CD8-positive, alpha-beta memory T cell (primary cell): ENCODE measurements at places on chromosomes 3 and 15. TPM values are rescaled to one million over a fixed set of nuclear protein-coding genes. Genes with fewer than 3 reads are reported as not detected.

Gene NOP10
- 284 TPM for total RNA-seq

DNA sequence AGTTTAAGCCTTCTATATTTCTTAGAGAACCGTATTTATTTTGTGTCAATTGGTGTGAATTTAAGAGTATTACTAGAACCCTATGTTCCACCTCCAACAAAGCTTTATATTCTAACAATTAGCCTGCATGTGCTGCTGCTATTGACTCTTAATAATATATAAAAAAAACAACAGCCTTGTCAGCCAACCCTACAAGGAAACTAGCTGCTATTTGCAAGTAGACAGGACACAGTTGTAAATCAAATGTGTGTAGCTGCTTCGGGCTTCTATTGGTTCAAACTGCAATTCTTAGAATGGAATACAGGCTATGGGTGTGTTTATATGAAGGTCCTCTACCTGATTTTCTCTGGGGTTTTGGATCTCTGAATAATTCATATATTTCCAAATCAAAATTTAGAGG lies 60.7 kb downstream of the ZBTB20 start:
- DNase-seq = no peak

DNA sequence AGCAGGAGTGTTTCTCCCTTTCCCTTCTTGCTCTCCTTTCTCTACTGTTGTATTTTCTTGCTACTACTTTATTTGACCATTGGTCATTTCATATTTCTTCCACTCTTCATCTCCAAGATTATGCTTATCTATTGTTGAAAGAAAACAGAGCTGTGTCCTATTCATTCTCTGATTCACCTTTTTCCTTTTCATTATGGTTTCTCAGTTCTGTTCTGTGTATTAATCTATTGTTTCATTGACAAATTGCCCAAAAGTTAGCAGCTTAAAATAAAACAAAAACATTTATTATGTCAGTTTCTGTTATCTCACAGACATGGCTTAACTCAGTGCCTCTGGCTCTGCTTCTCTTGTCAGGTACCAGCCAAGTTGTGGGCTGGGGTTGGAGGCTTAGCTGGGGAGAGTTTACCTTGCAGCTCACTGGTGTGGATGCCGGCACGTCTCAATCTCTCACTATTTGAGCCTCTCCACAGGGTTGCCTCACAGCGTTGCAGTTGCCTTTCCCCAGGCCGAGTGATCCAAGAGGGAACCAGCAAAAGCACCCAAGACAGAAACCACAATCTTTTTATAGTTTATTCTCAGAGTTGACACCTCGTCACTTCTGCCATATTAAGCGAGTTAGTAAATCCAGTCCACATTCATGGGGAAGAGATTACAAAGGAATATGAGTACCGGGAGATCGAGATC lies 36.9 kb upstream of the FILIP1L start:
- no peak for DNase-seq

Gene PLA2G4D
- not detected for total RNA-seq

Gene KBTBD13
- not detected for total RNA-seq

DNA sequence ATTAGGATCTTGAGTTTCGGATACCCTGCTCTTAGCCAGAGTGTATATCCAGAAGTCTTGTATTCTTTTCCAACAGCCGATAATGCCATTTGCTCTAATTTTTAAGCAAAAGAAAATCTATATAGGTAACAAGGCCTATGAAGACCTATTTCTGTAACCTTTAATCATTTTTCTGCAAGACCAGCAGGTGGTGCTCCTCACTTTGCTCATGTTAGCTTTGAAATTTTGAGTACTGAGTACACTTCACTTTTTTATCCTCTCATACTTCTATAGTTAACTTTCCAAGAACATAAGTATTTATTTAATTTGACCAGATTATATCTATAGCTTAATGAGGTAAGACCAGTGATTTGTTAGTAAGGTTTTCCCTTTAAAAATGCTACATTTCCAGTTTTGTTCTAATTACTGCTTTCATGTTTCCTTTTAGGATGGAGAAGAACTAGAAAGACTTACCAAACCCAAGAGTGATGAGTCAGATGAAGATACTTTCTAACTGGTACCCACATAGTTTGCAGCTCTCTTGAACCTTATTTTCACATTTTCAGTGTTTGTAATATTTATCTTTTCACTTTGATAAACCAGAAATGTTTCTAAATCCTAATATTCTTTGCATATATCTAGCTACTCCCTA lies 20.5 kb downstream of the SLC35A5 start:
- DNase-seq = peak; percentile 4

DNA sequence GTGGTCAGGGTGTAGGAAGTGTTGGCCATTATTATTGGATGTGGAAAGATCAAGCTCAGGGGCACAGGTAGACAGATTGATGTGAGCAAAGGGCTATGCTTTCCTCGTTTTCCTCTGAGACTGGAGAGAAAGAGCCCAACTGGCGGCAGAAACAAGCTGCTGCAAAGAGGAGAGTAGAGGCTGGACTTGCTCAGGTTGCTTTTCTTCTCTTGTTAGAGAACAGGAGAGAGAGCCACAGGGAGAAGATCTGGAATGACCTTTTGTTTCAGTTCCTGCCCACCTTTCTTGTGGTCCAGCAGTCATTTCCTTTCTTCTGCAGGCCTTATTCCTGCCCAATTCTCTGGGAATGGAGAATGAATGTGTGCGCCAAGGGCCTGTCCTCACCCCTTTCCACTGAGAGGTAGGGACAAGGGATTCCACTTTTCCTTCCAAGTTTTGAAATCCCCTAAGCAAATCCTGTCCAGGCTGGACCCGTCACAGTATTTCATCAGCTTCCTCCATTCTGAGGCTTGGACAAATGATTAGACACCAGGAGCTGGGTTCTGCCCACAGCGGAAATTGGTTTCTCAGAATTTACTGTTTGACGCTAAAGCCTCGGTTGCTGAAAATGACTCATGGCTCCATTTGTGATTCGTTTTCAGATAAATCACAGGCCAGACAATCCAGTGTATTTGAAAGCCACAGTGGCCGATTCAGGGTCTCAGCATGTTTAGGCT lies 16.1 kb downstream of the ZNF80 start:
- DNase-seq = peak; percentile 37

Gene DGKG
- 0.20 TPM for total RNA-seq

- DNase-seq = peak; percentile 76
These were observed 4.4 kb downstream of the AHSG start for GRCh38 chr3:186617036-186617946.

- DNase-seq = no peak
These were observed 43.1 kb downstream of the BTLA start for GRCh38 chr3:112456147-112456546.

GRCh38 chr15:70180186-70180875 lies 82.6 kb upstream of the TLE3 start:
- DNase-seq = no peak

Gene PRR23C
- total RNA-seq = not detected

- DNase-seq = no peak
These were observed 33.9 kb downstream of the FSTL1 start for GRCh38 chr3:120416868-120417267.

- no peak for DNase-seq
These were observed 6.4 kb upstream of the TBC1D21 start for GRCh38 chr15:73866881-73867410.

Gene CMTM8
- 3.3 TPM for total RNA-seq

DNA sequence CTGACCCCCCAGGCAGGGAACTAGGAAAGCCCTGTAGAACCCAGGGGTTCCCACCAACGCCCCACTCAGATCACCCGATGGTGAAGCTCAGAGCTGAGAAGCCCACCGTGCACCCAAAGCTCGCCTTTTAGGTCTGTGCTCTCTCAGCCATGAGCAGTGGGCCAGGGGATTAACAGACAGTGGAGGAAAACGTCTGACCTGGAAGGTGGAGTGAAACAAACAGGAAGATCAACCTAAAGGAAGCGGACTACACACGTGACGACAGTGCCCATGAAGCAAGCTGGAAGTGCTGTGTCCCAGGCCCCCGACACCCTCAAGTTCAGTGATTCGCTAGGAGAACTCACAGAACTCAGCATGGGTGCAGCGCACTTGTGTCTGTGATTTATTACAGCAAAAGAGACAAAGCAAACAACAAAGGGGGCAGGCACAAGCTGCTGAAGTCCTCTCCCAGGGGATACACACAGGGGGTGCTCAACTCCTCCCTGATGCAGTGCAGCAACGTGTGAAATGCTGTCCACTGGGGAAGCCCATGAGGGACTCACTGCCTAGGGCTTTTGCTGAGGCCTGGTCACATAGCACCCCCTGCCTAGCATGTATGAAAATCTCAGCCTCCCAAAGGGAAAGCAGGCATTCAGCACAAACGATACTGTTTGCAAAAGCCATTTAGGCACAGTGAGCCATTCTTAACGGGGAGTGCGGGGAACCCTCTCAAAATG lies 43.5 kb downstream of the CFAP92 start:
- DNase-seq = no peak

- no peak for DNase-seq
These were observed 52.1 kb downstream of the CMTM8 start for GRCh38 chr3:32290619-32291018.

DNA sequence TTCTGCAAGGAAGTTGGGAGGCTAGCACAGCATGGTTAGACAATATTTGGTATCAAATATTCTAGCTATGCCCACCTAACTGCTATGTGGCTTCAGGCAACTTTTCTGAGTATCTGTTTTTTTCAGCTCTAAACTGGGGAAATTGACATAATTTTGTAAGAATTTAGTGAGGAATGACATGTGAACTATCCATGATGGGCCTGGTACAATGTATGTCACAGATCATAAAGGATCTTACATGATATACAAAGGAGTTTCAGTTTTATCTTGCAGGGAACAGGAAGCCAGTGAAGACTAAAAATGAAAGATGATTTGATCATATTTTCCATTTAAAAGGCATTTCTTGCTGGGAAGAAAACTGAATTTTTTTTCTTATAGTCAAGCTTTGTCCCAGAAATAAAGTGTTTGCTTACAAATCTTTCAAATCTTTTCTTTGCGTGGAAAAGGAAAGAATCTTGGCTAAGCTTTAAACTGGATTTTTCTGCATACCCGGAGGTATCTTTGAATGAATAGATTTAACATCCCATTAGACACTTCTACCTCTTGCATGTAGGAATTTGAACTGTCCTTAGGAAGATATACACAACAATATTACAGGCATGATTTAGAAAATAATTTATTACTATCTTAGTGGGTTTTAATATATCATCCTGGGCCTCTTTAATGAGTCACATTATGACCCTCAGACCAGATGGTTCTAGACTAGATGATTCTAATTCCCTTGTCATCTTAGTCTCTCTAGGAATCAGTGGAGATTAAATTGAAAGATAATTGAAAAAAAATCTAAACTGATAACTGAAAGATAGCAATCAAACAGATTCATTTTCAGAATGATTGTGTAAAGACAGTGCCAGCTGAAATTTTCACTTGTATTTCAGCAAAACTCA lies 436.0 kb upstream of the THBS1 start:
- DNase-seq = no peak

DNA sequence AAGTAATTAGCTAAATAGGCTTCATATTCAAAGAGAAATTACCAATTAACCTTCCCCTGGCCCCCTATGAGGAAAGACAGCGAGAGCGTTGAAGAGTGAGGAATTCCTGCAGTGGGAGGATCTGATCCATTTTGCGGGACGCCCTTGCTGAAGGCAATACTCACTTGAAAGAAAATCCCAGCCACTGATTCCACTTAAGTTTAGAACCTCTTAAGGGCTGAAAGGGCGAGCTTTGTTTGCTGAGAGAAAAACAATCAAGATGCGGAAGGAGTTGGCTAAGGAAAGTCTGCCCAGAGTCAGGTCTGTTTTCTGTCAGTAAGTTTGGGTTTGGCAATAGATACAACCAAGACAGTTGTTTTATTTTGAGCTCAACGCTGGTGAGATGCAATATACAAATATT lies 102.8 kb upstream of the GBE1 start:
- DNase-seq = no peak

DNA sequence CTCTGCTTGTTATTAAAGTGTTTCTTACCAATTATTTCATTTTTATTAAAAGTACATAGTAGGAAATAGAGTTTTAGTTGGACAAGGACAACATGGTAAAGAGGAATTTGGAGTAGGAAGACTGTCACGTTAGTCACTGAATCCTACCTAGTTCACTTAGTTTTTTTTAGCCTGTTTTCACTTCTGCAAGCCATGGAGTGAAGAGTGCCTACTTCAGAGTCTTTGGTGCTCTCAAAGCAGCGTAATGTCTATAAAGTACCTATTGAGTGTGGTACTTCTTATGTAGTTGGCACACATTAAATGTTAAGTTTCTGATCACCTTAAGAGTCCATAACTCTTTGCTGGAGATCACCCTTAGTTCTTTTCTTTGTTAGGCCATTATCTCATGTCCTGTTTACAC lies 78.7 kb downstream of the LPP start:
- DNase-seq = no peak

GRCh38 chr3:196994056-196994455 lies 25.4 kb upstream of the PIGZ start:
- DNase-seq = no peak

GRCh38 chr3:39910826-39911464 lies 101.5 kb downstream of the MYRIP start:
- DNase-seq = no peak

- no peak for DNase-seq
These were observed 202.2 kb downstream of the OPA1 start for GRCh38 chr3:193795062-193795690.

Gene EFCAB12
- total RNA-seq = 0.39 TPM

DNA sequence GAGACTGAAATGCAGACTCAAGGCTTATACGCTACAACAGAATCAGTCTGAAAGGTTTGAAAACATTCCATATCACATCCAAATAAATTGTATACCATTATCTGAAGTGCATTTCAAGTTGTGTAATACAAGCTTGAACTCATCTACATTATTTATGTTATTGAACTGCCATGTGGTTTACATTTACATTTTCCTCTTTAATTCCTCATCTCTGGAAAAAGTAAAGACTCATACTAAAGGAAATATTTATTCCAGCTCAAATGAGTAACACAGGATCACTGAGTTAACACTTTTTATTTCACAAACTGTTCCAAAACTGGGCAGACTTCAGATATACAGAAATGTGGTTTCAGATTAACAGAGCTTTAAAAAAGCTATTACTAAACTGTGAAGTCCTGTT lies 282.5 kb downstream of the ULK4 start:
- DNase-seq = no peak

DNA sequence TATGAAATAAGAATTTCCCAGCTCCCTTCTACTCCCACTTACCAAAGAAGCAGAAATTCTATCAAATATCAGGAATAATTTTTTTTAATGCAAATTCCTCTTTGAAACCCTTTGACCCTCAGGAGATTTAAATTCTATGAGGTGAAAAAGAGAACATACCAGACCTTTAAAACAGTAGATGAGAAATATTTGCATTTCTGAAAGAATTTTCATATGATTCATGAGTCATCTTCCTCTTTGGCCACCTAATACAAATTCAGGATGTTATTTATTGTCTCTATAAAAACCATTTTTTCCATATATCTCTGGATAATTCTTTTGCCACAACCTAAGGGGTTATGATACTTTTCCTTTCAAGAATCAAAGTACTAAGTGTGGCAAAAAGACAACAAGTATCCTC lies 67.3 kb upstream of the ST3GAL6 start:
- DNase-seq = no peak

DNA sequence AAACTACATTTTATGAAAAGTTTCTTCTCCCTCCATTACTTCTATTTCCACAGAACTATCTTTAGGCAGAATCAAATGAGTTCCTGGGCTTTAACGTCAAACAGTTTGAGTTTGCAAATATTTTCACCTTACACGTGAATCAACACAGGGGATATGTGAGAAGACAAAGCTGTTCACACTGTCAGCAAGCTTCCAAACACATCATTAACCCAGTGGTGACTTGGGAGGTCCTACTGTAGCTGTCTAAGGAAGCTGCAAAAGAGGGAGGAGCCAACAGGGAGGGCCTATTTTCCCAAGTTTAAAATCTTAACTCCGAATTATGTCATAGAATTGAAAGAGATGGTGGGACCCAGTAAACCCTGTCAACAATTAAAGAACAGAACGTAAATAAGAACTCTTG lies 337.8 kb upstream of the DNAJC19 start:
- DNase-seq = no peak

Gene NRROS
- total RNA-seq = 17.0 TPM

Gene CLSTN2
- not detected for total RNA-seq
